Stimulated activated naive CD4-positive, alpha-beta T cell (primary cell): ENCODE measurements at places on chromosomes 1 and 21.

DNA sequence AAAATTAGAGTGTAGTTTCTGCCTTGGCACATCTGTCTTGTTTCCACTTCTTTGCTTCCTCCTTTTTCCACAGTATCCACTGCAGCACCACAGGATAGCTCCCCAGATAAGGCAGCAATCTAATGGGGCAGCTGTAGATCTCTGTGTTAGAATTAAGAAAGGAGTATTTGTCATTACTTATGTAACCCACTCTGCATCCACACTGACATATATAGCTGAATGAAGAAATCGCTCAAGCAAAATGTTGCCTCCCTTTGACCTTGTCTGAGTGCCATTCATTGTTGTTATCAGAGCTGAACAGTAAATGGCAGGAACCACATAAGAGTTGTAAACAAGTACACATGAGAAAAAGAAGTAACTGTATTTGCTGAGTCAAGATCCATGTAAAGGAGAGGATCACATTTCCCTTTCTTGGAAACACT, 45.9 kb upstream of the DPH5 start:
- DNase-seq: no peak

DNA sequence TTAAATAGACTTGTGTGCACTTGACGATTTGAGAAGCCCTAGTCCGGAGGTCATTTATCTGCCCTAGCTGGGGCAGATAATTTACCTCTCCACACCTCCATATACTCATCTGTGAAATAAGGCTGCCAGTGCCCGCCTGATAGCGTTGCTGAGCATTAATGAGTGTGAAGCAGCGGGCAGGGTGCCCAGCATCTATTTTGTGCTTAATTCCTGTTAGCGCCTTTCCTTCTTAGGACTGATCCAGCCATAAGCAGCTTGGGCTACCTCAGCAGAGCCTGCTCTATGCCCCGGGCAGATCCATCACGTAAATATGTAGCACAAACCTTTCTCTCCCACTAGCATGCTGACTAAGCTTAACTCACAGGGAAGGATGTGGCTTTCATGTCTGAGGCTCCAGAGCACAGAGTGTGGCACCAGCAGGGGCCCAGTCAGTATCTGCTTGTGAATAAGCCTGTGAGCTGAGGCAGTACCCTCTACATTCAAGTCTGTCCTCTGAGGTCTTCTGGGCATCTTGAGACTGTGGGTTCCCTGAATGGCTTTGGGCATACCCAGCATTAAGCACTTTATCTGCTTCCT, 21.5 kb upstream of the RNF187 start:
- DNase-seq: no peak

DNA sequence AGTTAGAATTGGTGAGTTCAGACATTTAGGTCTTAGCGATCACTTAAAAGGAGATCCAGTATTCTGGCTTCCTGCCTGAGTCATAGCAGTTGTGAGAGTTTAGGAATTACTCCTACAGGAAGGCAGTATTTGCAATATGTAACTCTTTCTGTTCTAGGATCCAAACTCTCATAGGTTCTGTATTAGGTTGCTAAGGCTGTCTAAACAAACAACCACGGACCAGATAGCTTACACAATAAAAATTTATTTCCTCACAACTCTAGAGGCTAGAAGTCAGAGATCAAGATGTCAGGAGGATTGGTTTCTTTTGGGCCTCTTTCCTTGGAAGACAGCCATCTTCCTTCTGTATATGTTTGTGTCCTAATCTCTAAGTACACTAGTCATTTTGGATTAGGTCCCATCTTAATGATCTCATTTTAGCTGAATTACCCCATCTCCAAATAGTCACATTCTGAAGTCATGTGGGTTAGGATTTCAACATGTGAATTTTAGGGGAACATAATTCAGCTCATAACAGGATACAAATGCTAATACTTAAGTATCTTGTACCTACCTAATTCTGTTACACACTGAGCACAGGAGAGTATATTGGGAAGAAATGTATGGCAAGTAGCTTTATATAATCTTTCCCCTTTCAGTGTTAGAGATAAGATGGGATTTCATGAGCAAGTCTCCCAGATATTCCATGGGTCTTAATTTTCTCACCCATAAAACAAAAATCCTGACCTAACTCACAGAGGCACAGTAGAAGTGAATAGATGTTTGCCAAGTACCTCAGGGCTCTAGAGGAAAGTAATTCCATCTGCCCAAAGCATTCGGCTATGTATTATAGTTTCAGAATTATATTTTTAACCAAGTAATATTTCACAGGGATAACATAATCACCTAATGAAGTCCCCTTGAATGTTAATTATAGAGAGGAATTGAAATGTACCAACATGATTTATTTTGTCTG, 144.4 kb downstream of the PTBP2 start:
- no peak for DNase-seq

GRCh38 chr1:165257969-165258459, 98.5 kb downstream of the LMX1A start:
- no peak for DNase-seq

DNA sequence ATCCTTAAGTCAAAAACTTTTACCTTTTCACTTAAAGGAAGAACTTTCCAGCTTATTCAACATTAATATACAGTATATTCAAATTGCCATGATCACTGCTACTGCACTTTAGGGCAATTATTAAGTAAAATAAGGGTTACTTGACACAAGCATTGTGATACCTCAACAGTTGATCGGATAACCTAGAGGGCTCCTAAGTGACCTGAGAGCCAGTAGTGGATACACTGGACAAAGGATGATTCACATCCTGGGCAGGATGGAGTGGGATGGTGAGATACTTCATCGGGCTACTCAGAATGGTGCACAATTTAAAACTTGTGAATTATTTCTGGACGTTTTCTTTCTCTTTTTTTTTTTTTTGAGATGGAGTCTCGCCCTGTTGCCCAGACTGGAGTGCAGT, 54.5 kb upstream of the PPM1J start:
- DNase-seq: no peak

DNA sequence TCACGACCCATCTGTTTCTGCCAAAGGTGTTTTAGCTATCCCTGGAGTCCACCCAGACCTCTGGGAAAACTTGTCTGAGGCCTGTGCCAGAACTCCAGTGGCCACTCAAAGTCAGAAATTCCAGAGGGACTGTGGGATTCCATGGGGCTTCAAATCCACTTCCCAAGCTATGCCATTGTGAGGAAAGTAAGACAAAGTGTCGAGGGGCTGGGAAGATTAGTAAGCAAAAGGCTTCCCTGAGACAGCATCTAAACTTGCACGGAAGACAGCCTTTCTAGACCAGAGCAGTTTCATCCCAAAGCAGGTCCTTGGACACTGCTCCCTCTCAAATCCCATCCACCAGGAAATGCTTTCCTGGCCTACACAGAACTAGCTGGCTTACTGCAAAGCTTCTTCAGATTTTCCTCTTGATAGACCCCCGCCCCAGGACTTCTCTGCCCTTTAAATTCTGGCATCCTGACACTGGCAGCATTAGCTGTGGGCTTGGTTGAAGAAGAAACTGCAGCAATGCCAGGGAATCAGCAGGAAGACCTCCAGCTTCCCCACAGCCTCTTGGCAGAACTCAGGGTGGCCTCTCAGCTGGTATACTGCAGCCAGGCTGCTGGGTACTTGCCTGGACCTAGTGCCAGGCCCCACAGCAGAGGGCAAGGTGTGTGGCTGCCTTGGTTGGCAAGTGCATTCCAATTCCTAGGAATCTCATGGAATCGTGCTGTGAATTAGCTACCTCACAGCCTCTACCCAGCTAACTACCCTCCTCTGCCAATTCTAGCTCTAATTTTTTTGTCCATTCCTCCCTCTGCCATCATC, 27.3 kb upstream of the LMX1A start:
- DNase-seq: no peak

DNA sequence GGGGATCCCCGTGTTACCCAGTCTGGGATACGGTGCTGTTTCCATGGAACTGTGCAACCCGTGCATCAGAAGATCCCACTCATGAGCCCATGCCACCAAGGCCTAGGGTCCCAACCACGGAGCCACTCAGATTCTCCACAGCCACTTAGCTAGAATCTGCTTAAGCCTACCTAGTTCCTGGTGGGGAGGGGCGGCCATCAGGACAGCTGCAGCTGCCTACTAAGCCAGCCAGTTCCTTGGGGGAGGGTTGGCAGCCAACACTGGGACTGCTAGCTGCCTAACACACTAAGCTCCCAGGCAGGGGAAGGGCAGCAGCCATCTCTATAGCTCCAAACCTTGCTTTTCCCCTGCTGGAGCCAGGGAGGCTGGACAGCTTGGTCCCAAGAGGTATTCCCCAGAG, 549.2 kb upstream of the BRINP3 start:
- no peak for DNase-seq

DNA sequence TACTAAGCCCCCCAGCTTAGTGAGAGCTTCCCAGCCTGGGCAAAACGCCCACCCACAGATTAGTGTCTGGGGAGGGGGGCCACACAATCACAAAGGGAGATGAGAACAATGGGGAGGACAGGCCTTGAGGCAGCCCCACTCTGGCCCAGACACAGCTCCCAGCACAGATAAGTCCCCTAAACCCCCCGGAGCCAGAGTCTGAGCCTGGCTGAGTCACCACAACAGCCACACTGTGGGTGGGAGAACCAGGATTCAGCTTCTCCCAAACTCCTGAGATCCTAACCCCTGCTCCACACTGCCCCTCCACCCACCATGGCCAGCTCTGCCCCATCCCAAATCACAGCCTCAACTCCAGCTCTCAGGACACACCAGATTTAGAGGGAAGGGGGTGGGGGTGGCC, 4.2 kb downstream of the NECTIN4 start:
- no peak for DNase-seq

DNA sequence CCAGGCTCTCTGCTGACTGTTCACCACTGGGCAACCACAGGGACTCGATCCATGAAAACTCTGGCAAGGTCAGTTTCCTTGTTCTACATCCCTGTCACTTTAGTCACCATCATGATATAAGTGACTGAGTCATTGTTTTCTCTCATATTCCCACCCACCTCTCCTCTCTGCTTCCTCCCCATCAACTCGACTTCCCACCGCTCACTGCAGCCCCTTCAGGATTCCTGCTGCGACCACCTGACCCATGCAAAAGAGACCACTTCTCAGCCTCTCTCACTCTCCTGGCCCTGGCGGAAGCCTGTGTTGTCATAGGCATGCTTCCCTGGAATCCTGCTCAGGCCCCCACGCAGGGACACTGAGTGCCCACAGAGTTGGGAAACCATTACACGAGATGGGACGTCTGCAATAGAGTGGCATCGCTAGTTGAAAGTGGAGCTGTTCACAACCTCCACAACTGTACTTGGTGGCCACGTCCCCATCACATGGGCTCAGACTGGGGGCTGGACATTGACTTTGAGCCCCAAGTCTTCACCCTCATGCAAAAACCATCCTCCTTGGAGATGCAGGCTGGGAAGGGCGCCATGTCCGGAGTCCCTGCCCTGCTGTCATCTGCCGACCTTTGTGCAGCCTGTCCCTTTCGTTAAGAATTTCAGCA, 1.8 kb upstream of the TFF2 start:
- no peak for DNase-seq
